ENCODE measurements at places on chromosomes 3 and 15. TPM values are rescaled to one million over a fixed set of nuclear protein-coding genes. Genes with fewer than 3 reads are reported as not detected.

DNA sequence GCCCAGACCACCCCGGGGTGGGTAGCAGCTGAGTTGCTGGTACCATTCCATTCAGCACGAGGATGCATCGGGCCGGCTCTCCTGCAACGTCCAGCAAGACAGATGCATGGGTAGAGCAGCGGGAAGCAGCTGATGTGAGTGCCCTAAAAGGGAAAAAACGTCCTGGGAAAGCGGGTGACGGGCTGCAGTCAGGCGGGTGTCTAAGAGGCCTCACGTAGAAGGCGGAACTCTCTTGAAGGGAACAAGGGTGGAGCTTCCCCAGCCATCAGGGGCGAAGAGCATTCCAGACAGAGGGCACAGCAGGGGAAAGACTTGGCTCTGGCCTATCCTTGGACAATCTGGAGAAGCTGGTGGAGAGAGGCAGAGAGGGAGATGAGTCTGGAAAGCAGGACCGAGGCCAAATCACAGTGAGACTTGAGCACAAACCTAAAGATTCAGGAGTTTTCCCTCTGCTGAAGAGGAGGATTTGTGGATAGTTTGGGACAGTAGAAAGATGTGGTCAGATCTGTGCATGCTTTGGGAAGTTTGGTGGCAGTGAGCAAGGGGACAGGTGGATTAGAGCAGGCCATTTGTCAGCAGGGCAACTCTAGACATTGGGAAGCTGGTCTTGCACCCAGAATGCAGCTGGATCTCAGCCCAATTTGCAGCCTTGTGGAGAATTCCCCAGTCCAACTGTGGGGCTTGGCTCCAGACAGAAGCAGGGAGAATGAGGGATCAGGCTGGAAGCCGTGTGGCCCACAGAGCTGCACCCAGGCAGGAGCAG lies 70.7 kb downstream of the SEMA5B start:
- DNase-seq, result no peak

DNA sequence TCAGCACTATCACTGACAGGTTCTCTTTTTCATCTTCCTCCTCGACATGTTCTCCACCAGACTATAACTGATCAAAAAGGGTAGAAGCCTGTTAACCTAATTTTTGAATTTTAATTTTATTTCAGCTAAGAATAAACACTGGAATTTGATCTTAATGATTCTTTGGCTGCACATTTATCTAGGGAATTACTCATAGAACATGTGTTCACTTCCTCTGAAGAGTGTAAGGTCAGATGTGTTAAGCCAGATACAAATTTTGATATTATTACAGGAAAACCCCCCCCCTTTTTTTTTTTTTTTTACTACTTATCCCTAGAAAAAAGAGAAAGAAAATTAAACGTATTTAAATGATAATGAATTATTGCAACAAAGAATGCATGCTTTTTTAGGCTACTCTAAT lies 15.0 kb downstream of the DCBLD2 start:
- no peak for DNase-seq

SYNPR gene
- under 0.01 TPM for total RNA-seq

HDGFL3 gene
- total RNA-seq, result 6.2 TPM

DNA sequence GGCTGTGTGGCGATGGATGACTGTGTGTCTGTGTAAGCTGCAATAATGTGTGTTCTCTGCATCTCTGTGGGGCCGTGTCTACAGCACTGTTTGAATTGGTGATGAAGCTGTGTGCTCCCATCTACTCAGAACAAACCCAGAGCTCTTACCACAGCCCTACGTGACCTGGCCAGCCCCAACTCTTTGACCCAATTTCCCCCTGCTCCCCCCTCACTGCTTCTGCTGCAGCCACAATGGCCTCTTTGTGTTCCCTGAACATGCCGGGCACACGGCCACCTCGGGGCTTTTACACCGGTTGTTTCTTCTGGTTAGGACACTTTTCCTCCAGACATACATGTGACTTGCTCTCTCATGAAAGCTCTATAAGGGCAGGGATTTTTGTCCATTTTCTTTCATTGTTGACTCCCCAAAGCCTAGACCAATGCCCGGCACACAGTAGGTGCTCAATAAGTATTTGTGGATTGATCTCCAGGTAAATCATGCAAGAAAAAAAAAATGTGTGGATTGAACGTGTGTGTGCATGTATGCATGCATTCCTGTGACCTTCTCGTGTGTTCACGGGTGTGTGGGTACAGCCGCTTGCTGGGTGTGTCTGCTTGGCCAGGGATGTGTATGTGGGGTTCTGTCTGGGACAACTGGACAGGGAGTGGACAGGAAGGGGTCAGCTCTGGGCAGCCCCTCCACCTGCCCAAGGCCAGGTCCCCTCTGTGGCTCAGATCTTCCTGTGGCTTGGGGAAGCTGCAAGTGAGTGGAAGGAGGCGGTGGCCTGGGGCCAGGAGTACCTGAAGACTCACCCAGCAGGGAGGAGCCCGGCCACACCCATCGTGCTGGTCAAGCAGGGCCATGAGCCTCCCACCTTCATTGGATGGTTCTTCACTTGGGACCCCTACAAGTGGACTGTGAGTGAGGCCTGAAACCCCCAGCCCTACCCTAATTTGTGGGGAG lies 14.8 kb downstream of the VILL start:
- no peak for DNase-seq

KCNH8 gene
- 0.54 TPM for total RNA-seq

DNA sequence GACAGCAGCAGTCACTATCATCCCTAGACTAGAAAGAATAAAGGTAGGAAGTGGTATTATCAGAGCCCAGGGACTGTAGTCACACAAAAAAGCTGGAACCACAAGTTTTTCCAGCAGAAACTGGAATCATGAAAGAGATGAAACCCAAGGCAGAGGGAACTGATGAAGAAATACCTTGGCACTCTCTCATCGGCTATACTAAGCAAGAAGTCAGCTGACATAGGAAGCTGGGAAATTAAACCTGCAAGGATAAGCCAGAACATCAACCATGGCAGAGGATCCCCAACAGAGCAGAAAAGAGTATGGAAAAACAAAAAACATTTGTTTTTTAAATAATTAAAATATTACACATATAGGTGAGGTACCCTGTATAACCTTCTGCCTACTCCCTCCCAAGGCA lies 86.5 kb downstream of the AQR start:
- DNase-seq, result no peak

GOLGA8G gene
- not detected for total RNA-seq

GRCh38 chr3:25433868-25434267 lies 5.8 kb downstream of the RARB start:
- no peak for DNase-seq

ZDHHC19 gene
- total RNA-seq, result 0.27 TPM

GRCh38 chr3:80696280-80696679 lies 928.5 kb upstream of the ROBO1 start:
- DNase-seq, result no peak

SCAANT1 gene
- not detected for total RNA-seq

GRCh38 chr3:45682311-45682710 lies 6.9 kb upstream of the SACM1L start:
- DNase-seq, result no peak

GRCh38 chr3:57179580-57180410 lies 14.6 kb upstream of the IL17RD start:
- DNase-seq, result peak; percentile 24

DNA sequence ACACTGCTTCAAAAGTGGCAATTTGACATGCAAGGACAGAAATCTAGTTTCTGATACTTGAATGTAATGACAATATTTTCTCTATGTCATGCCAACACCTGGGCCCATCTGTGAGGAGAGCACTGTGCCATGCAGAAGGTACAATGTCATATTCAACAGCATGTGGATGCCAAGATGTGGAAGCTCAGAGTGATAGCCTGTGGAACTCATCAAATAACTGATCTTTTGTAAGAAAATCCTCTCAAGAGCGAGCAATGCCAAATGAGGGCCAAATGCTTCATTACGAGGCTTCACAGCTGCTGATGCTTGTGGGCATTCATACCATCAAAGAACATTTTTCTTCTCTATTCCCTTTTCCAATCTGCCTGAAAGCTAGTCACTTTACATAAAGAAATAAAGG lies 95.1 kb downstream of the ROBO1 start:
- DNase-seq, result no peak

- no peak for DNase-seq
These were observed 370.9 kb downstream of the NSUN3 start for GRCh38 chr3:94433811-94434210.

DNA sequence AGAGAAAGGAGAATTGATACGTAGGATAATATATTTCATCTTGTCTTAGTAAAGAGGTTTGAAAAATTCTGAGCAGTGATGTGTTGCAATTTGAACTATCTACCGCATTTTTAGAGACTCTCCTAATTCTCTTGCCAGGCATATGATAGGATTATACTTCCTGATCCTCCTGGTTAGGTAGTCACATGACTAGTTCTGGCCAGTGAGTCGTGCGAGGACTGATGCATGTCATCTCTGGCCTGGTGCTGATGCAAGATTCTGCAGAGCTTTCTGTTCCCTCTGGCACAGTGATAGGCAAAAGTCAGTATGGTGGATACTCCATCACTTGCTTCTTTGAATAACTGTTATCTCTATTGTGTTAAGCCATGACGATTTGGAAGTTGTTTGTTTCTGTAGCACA lies 277.6 kb upstream of the NAALADL2 start:
- DNase-seq, result no peak

DNA sequence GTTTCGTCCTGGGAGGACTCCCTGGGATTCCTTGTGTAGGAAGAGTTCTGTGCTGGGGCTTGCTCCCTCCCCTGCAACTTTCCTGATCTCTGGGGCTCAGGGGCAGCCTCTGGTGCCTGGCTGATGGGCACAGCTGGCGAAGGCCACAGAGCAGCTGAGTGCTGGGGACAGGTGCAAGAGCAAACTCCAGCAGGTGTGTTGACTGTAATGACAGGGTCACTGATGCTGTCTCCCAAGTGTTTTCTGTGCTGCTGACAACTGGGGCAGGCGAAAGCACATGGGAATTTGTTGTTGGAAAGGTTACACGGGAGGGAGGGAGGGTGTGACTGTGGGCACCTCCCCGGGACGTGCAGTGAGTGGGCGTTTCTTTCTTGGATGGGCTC lies 21.6 kb downstream of the CPN2 start:
- DNase-seq, result no peak
